ENCODE measurements at places on chromosomes 4 and X.
A peak's percentile ranks its signal among the peaks of the same experiment; 100 is the strongest.

- no peak for DNase-seq
These were observed 200.4 kb downstream of the DACH2 start for GRCh38 chrX:86348669-86349068.

DNA sequence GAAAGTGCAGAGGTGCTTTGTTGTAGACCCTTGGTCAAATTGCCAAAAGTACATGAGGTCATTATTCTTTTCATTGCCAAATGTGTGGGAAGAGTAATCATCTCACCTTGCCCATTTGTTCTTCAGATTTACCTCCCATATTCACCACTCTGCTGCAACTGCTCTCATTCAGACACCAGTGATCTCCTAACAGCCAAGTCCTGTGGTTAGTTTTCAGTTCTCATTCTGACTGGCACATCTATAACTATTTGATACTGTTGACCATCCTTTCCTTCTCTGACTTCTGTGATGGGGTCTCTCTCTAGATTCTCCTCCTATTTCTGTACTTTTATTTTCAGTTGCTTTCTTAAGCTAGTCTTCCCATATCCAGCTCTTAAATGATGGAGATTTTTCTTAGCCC is 39.8 kb downstream of the GRIA3 start:
- DNase-seq = no peak

DNA sequence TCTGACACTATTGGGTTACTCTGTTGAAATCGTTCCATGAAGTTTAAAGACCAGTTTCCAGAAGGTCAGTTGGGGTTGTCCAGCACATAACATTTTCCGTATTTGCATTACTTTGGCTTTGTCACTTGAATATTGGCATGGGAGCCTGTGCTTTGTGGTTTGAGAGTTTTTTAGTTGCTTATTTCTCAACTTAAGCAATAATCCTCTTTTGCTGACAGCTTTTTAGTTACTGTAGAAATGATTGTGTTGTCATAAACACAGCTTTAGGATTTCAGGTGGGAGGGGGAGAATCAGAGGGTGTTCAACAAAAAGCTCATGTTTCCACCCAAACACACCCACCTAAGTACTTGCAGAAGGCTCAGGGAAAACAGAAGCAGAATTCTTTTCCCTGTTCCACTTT is 210.7 kb upstream of the TLL1 start:
- no peak for DNase-seq

- DNase-seq = peak; percentile 81
These were observed 111.3 kb downstream of the AFF1 start for GRCh38 chr4:87046121-87046551.

DNA sequence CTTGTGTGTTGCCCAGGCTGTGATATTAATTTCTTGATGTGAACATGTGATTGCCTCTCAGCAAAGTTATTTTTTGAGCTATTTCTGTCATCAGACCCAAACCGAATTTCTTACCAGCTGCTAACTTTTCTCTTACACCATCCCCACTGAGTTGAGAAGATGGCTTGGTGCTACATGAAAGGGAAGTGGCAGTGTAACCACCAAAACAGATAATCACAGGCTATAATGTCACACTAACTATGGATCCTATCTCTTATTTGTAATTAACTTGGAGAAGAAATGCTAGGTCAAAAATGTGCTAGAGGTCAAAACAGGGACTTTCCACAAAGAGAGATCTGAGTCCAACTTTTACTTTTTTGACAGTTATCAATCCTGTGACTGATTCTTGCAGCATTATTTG is 43.8 kb downstream of the ELOVL6 start:
- DNase-seq = no peak

- no peak for DNase-seq
These were observed 245.1 kb upstream of the ETNPPL start for GRCh38 chr4:109007976-109008375.

DNA sequence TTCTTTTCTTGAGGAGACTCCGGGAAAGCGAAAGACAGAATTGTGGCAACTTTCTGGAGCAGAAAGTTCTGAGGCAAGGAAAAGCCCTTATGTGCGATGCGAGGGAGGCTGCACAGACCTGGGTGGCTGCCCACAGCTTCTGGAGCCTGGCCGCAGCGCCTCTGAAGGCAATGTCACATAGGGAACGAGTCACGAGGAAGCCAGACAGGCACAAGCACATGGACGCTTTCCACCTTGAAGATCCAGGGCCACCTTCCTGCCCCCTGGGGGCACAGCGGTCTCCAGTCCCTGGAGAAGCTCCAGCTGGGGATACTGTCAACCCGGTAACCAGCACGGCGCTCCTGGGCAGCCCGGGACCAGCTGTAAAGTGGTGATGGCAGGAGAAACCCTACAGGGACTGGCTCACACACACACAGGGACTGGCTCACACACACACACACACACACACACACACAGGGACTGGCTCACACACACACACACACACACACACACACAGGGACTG is 69.8 kb downstream of the MTNR1A start:
- DNase-seq = no peak

- no peak for DNase-seq
These were observed 169.2 kb downstream of the GRIA2 start for GRCh38 chr4:157389741-157390140.

- DNase-seq = peak; percentile 63
These were observed 22.9 kb downstream of the FHL1 start for GRCh38 chrX:136170139-136170800.

- DNase-seq = peak; percentile 87
These were observed 101.2 kb downstream of the ZNF674 start for GRCh38 chrX:46444011-46444410.

DNA sequence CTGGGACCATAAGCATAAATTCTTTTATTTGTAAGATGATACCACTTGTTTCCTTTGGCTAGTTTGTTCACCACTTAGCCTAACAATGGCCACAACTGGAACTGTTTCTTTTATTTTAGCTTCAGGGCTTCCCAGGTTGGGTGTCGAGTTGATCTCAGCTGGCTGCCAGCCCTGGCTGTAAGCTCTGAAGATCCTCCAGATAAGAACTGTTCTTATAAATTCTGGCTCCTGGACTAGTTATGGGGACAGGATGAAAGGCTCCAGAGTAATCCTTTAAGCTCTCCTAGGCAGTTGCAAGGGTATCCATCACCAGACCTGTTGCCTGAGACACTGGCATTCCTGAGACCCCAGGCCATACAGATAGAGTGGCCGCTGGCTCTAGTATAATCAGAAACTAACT is 129.4 kb upstream of the ACSL4 start:
- no peak for DNase-seq

DNA sequence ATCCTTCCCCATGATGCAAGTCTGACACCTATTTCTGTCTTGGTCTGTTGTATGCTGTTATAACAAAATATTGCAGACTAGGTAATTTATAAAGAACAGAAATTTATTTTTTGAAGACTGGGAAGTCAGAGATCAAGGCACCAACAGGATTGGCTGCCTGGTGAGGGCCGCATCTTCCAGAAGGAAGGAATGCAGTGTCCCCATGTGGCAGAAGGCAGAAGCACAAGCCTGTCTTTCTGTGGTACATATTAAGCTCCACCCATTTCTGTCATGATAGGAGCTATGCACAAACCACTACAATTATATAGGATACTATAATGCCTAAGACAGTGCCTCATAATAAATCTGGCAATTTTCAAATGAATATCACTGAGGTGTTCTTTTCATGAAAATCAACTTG is 502.3 kb upstream of the DIAPH2 start:
- DNase-seq = peak; percentile 45

DNA sequence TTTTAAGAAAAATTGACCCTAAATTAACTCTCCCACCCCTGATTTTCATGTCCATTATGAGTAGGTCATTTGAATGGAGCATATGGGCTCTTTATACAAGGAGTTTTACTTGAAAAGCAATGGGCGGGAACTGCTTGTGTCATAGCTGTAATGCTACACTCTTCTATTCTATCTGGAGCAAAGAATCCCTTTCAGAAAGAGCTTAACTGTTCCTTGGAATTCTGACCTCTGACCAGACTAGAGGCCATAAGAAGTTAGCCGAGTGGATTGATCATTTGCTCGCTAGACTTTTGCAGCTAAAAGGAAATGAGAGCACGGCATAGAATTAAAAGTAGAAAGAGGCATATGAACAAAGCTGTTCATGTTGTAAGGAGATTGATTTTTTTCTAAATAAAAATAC is 79.1 kb downstream of the DOCK11 start:
- DNase-seq = no peak

GRCh38 chrX:112651766-112652165 is 28.0 kb downstream of the LHFPL1 start:
- DNase-seq = no peak

DNA sequence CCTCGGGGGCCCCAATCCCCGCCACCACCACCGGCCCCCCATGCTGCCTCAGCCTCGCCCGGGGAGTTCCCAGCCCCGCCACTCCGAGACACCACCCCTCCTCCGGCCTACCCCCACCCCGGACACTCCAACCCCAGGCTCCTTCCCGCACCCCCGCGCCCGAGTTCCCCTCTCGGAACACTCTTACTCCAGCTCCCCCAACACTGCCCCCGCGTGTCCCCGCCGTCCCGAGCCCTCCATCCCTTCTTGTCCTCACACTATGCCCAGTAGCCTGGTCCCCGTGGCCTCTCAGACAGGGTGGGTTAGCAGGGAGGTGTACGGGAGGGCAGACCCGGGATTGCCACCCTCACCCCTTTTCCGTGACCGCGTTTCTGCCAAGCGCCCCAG is 276.1 kb downstream of the BCOR start:
- no peak for DNase-seq

GRCh38 chr4:66926687-66927086 is 618.6 kb downstream of the CENPC start:
- DNase-seq = no peak

DNA sequence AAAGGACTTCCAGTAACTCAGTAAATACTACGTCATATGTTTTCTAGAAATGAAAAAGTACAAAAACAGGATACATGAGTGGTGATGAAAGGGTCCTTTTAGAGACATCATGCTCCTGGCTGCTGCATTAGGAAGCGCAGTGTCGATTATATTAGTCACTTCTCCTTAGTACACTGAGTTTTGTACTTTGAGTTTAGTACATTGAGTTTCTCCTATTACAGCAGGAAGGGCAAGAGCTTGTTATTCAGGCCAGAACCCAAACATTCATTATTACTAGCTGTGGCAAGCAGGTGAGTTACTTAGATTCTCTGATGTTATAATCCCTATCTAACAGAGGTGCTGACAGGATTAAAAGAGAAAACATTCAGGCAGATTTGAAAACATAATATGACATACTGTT is 21.3 kb downstream of the RPGR start:
- DNase-seq = peak; percentile 90

DNA sequence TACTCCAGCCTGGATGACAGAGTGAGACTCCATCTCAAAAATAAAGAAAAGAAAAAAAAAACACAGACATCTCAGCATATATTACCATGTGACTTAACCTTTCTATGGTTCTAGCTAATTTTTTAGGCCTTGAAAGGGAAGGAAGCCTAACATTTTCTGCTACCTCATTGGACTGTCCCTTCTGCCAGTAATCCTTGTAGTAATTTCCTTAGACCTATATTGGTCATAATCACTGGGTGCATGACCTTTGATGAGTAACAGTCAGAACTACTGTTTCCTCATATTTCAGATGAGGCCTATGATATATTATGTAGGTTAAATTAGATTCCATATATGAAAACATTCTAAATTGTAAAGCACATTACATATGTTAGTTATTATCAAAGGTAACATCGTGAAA is 9.6 kb downstream of the XIAP start:
- DNase-seq = peak; percentile 37

GRCh38 chr4:149719357-149719756 is 96.3 kb downstream of the IQCM start:
- no peak for DNase-seq

Data from choroid plexus epithelial cell (primary cell).